ENCODE measurements at places on chromosomes 4 and X.

GRCh38 chr4:12852338-12853307 is 631.5 kb downstream of the RAB28 start:
- DNase-seq: no peak

DNA sequence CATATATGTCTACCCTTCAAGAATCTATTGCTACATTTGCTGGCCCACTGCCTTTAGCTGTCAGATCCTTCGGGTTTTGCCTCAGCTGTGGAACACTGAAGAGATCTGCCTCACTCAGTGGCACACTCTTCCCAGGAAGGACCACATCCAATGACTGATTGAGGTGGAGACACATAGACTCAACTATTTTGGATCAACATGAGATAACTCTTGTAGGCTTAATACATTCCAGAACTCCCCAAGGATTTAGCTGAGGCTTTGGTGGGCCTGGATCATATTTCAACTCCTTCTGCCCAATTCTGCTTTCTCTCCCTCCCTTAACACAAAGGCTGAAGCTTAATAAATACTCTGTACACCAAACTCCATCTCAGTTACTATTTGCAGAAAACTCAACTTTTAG is 100.5 kb downstream of the CORIN start:
- no peak for DNase-seq

DNA sequence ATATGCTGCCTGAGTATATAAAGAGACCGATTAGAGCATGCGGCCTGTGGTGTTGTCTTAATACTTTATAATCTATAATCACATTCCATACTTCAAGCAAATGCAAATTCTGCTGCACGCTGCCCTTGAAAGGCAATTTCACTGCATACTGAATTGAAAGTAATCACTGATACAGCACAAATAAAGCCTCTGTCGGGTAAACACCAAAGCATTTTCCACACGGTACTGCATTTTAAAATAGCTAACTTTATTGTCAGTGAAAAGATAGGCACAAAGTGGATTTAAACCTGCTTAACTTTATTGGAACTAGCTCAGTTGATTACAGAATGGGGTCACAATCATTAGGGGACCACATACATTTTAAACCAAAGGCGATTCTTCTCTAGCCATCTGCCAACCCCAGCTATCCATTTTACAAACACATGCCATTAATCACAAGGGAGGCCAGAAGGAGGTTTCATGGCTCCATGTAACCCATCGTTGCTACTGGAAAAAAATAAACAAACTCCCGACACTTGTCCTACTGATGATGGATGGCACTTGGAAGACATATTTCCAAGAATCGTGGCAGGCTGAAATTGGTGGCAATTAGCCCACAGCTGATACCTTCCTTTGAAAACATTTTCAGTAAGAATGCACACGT is 65.9 kb downstream of the AMOT start:
- no peak for DNase-seq

DNA sequence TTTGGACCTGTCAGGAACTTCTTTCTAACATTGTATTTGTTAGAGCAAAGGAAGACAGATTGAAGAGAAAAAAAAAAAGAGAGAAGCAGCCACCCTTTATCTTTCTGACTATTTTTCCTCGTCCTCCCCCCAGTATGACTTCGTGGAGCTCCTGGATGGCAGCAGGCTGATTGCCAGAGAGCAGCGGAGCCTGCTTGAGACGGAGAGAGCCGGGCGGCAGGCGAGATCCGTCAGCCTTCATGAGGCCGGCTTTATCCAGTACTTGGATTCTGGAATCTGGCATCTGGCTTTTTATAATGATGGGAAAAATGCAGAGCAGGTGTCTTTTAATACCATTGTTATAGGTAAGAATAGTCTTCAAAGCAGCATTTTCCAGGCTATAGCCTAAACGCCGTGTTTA is 237.7 kb downstream of the DCTD start:
- no peak for DNase-seq

- DNase-seq: no peak
These were observed 24.0 kb downstream of the RCHY1 start for GRCh38 chr4:75490155-75490554.

DNA sequence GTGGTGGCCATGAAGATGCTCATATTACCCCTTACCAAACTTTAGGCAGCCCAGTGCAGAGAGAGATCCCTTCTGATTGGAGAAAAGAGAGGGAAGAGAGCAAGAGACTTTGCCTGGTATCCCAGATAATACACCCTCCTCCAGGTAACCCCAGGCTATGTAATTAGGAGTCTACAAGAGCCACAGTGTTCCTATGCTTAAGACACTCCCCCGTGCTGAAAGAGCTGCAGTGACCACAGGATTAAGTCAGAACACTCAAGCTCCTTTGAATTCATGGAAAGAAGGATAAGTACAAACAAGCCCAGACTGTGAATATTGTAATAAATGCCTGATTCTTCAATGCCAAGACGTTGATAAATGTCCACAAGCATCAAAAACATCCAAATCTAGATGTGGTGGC is 41.4 kb downstream of the PABPC4L start:
- DNase-seq: no peak

DNA sequence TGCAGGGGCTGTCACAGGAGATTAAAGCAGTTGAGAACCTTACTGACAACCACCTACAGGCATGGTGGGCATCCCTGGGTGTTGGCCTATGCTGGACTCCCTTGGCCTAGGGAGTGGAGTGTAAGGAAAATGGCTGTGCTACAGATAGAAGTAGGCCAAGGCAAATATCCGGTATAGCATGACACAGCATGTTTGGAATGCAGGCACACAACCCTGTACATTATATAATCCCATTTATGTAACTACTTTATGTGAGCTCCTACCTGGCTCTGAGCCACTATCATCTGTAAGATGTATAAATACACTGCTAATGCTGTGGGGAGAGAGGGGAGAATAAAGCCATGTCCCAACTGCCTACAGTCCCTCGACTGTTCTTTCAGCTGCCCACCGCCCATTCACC is 38.7 kb upstream of the KCTD8 start:
- no peak for DNase-seq
